ENCODE measurements at places on chromosomes 11 and 22.

GRCh38 chr22:42462016-42462415 is 29.8 kb upstream of the NFAM1 start:
- DNase-seq = no peak

DNA sequence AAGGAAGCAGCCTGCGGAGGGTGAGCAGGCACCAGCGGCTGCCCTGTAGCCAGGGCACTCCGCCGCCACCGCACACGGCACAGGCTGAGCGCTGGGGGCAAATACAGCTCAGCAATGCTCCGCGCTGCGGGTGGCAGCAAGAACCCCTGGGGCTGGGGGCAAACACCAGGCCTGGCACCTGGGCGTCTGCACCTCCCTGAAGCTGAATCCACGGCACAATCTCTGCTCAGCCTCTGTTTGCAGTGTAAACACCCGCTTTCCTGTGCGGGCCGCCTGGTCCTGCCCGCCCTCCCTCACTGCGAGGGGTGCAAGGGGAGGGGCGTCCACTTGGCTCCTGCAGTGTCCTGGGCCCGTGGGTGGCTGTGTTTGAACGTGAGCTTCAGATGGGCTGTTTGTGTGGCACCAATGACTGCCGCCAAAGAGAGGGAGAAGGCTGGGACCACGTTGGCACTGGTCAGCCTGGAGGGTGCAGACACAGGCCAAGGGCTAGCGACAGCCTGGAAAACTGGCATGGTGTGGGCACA is 14.8 kb upstream of the MPPED1 start:
- DNase-seq = no peak

DNA sequence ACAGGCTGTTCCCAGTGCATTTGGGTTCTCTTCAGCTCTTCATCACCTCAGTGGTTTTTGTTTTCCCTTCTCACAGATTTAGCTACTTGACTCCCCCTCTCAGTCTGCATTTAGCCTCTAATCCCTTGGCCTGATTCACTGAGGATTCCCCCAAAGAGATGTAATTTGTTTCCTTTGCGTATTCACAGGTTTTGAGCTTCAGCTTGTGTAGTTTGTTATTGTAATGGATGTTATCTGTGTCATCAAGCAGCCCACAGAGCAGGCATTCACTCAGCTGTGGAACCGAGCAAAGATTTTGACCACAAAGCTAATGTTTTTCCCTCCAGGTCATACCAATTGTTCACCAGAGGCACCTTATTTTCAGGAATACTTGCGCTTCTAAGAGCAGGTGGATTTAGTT is 6.4 kb upstream of the ME3 start:
- DNase-seq = no peak

- DNase-seq = no peak
These were observed 28.9 kb downstream of the CELSR1 start for GRCh38 chr22:46508491-46508999.

DNA sequence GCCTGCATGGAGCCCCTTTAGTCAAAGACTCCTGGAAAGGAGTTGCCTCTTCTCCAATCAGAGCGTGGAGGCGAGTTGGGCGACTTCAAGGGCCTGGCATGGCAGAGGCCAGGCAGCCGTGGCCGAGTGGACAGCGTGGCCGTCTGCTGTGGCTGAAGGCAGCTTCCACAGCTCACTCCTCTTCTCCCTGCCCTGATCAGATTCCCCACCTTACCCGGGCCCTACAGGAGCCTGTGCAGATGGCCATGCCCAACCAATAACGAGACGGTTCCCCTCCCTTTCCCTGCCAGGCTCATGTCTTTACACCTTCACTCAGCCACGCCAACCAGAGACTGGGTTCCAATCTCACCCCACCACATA is 20.0 kb upstream of the SLC22A12 start:
- DNase-seq = no peak

DNA sequence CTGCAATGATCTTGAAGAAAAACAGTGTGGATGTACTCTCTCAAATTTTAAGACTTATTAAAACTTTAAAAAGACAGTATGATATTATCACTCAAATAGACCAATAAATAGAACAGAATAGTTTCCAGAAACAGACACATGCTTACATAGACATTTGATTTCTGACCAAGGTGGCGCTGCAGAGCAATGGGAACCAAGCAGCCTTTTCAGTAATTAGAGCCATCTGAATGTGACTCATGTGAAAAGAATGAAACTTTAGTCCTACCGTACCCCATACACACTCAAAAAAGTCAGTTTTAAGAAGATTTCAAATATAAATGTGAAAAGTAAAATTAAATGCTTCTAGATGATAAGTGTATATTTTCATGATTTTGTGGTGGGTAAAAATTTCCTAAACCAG is 74.2 kb upstream of the MS4A8 start:
- no peak for DNase-seq

DNA sequence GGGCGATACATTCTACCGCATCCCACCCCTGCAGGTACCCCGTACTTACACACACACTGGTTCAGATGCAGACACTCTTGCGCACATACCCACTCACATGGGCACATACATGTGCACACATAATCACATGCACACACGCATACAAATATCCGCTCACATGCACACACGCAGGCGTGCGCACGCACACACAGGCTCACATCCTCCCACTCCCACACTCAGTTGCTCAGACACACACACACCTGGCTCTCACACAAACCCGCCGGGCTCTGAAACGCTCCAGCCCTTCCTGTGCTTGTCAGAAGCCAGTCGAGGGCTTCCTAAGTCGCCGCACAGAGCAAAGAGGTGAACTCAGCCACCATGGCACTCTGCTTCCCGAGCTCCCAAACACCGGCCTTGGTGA is 164.5 kb downstream of the CRYBB2 start:
- DNase-seq = no peak

- no peak for DNase-seq
These were observed 44.0 kb downstream of the PARVA start for GRCh38 chr11:12421386-12421785.
